ENCODE measurements at places on chromosomes 2 and 18. TPM values are rescaled to one million over a fixed set of nuclear protein-coding genes. Genes with fewer than 3 reads are reported as not detected.

- ATAC-seq, result peak; percentile 54
These were observed 382.3 kb upstream of the CRIM1 start for GRCh38 chr2:35973132-35973736.

DNA sequence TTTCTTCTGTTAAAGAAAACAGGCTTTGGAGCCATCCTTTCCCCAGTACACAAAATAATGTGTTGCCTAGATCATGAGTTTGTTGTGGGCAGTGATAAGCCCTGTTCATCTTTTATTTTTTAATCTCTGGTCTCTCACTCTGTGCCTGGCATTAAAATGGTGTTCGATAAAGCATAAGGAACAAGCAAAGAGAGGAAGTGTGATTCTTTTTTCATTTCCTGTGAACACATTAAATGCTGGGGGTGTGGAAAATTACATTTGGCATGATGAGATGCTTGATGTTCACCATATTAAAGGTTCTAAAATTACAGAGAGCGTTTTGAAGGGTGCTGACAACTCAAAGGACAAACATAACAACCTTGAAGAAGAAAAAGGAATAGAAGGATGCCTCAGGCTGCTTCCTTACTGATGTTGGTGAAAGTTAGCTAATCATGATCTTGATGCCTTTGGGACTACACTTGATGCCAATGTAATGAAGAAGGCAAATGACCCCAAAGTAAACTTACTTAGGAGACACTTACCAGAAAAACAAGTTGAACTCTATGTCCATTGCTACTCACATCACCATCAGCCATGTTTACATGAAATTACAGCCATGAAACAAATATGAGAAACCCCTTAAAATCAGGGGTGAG is 33.0 kb downstream of the TMEFF2 start:
- no peak for ATAC-seq

DNA sequence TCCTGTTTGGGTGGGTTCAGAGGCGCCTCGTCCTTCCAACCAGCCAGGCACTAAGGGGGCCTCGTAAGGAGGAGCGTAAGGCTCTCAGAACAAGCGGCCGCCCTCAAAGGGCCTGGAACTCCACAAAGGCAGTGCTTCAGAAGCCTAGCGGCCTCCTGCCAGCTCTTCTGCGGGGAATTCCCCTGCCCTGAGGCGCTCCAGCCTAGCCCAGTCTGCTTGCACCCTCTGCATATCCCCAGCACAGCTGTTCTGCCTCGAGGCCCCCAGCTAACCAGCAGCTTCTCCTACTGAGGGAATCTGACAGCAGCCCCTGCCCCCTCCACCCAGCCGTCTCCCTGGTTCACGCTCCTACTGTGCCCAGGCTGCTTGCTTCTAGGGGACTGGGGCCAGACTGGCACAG is 265.9 kb downstream of the TFCP2L1 start:
- ATAC-seq, result peak; percentile 38

The LYPD6B gene
- 3.2 TPM for total RNA-seq

DNA sequence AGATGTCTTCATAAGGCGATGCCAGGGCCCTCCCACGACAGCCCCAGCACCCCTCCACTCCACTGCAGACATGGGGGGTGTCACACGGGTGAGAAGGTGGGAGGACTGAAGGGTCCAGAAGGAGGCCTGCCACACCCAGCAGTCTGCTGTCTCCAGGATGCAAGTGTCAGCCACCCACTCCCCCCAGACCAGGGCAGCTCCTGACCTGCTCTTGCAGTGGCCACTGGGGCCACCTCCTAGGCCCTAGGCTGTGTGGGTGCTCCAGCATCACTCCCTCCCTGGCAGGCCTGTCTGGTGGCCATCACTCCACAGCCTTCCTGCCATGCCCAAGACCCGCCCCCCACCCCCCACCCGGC is 171.0 kb downstream of the CELF4 start:
- no peak for ATAC-seq

The EGR4 gene
- not detected for total RNA-seq

The REEP1 gene
- 1.6 TPM for total RNA-seq

DNA sequence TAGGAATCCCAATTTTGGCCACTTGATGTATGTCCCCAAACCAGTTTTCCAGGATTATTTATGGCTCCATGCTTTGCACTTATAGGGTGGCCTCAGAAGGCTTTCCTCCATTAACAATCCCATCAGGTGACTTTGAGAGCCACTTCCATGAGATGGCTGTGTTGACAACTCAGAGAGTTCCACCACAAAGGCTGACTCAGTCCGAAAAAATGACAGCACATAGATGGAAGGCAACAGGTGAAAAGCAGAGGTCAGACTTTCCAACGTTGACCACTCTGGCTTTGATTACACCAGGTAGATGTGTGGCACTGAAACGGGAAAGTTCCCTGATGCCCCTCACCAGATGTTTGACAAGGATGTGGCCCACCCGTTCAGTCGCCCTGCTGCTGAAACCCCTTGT is 431.4 kb upstream of the TNP1 start:
- no peak for ATAC-seq

The LAMA3 gene
- 40.1 TPM for total RNA-seq

The RGPD3 gene
- 0.04 TPM for total RNA-seq

The KCNF1 gene
- total RNA-seq, result not detected

The GLB1L gene
- total RNA-seq, result 2.4 TPM

The C1QL2 gene
- not detected for total RNA-seq

The PTPRN gene
- total RNA-seq, result not detected

- no peak for ATAC-seq
These were observed 139.6 kb upstream of the RAB12 start for GRCh38 chr18:8469544-8470130.

- peak; percentile 61 for ATAC-seq
These were observed 46.2 kb upstream of the SERPINE2 start for GRCh38 chr2:224085246-224085645.

The CYS1 gene
- 0.52 TPM for total RNA-seq

- no peak for ATAC-seq
These were observed 15.5 kb downstream of the SCYGR4 start for GRCh38 chr2:227632827-227633226.

DNA sequence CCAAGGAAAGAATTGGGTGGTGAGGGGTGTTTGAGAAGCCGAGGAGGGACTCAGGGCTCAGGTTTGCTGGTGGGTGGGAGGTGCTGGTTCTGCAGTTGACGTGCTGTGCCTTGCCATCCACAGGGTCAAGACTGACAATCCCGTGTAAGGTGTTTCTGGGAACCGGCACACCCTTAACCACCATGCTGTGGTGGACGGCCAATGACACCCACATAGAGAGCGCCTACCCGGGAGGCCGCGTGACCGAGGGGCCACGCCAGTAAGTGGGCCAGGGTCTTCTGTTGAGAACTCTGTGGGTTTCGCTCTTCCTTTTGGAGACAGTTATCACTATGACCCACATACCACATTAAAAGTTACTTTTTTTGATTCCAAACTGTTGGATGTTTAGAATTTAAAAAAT is 32.6 kb downstream of the IL1R2 start:
- no peak for ATAC-seq

DNA sequence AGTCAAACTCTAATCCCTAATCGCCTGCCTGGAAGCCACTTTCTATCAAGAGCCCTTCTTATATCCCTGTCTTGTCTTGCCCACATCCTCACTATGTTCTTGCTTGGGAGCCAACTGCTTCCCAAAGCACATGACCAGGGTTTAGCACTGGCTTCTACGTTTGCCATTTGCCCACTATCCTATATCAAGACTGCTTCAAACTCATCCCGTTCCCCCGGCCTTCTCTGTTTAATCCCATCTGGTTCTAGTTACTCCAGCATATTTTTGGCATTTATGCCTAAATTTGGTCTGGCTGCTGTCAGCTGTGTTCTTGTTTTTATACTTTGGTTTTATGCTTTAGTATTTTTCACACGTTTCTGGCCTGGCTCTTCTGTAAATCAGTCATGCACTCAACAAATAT is 40.2 kb downstream of the POLR1A start:
- ATAC-seq, result no peak

DNA sequence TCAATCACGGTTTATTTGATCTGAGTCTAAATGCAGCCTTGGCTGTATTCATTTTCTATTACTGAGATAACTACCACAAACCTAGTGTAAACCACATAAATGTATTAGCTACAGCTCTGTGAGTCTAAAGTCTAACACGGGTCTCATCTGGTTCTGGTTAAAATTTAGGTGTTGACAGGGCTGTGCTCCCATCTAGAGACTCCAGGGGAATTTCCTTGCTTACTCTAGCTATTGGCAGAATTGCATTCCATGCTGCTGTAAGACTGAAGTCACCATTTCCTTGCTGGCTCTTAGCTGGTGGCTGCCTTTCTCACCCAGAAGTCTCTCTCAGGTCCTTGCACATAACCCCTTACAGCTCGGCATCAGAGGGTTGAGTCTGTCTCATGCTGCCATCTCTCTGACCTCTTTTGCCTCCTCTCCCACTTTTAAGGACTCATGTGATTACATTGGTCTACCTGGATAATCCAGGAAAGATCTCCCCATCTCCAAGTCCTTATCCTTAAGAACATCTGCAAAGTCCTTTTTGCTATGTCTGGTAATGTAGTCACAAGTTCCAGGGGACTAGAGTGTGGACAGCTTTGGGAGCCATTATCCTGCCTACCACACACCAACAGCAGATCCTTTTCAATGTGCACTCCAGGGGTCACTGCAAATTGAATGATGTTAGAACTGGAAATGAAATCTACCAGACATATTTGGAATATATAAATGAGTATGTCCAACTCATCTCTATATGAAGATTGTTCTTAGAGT is 207.0 kb upstream of the AGAP1 start:
- no peak for ATAC-seq

GRCh38 chr2:239660390-239661230 is 259.8 kb upstream of the HDAC4 start:
- ATAC-seq, result peak; percentile 97

DNA sequence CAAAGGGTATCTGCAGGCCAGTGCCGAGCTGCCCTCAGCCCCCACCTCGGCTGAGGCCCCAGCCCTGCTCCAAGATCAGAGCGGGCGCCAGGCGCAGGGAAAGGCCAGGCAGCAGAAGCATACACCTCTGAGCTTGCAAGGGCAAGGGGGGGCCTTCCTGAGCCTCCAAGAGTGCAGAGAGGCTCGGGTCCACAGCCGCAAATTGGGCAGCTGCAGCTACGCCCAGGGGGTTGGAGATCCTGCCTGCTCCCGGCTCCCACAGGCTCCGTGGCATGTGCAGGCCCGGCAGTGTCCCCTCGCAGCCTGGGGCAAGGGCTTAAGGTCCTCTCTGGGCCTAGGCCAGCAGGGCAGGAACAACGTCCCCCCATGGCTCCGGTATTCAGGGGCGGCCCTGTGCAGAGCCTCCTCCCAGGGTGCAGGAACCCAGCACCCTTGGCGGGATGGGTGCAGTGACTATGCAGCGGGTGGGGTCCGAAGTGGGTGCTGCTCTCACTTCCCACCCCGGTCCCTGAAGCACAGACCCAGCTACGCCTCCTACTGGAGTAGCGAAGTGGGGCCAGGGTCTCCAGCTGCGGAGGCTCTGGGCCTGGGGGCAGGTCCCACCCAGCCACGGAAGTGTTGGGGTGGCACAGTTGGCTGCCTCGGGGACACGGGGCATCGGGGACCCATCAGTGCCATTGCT is 120.2 kb upstream of the TMEFF2 start:
- ATAC-seq, result peak; percentile 10

DNA sequence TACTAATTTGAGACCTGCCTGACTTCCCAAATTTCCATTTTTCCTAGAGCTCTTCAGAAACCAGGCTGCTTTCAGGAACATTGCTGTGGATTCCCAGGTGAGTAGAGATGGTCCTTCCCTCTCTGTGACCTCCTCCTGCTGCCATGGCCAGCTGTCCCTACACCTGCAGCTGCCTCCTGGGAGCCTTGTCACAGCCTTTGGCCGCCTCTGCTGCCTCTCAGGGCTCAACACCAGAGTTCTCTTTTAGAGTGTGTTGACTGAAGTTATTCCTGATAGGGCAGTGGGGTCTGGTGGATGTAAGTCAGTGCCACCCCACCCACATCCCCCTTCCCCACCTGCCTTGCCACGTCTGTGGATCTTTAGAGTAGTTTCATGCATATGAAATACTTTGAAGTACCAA is 22.9 kb downstream of the SPATS2L start:
- ATAC-seq, result no peak

The ARHGEF33 gene
- total RNA-seq, result not detected

DNA sequence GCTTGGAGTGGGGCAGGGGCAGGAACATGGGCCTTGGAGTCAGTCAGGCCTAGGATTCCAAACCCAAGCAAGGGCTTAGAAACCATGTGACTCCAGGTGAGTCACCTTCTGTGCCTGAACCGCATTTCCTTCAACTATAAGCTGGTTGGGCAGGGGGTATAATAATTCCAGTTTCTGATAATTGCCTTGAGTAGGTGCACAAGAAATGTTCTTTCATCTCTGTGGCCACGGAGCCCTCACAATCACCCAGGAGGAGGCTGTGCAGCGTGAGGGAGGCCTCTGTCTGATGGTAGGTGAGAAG is 112.1 kb upstream of the HAAO start:
- peak; percentile 47 for ATAC-seq

GRCh38 chr18:63319383-63320122 is at the start of gene BCL2:
TSS of gene BCL2 (minus strand) at chr18:63319769.
- peak; percentile 24 for ATAC-seq

- ATAC-seq, result no peak
These were observed 34.6 kb upstream of the C2orf15 start for GRCh38 chr2:99106913-99107312.

The CASP10 gene
- total RNA-seq, result 11.2 TPM

DNA sequence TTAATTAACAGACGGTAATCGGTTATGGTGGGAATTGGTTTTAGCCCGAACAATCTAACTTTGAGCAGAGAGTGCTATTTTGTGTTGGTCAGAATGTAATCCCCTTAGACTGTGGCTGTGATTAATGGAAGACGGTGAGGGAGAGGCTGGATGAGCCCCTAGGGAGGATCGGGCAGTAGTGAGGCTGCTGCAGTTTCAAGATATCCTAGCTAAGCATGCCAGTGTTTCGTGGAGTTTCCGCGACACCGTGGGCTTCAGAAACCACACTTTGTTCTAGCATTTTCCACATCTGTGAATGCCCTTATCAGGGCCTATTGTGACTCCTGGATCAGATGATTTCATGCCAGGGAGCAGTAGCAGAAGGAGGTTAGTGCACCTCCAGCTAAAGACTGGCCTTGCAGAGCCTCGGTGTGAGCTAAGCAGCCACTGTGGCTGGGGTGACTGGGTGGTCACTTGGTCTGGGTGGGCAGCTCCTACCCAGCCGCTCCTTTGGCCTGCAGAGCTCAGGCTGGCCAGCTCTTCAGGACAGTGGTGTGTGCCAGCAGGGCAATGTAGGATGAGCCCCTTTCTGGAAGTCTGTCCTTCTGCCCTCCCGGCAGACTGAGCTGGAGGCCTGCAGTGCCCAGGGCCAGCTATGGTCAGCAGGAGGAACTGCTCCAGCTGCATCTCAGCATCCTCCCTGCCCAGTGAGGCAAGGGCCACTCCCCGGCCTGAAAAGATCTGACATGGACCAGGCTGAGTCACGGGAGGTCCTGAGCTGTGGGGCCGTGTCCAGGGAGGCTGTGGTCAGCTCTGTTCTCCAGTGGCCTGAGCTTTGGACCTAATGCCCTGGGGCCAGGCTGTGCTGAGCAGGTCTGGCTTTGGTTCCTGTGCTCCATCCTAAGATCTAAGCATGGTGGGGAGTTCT is 142.6 kb upstream of the GPC1 start:
- no peak for ATAC-seq

DNA sequence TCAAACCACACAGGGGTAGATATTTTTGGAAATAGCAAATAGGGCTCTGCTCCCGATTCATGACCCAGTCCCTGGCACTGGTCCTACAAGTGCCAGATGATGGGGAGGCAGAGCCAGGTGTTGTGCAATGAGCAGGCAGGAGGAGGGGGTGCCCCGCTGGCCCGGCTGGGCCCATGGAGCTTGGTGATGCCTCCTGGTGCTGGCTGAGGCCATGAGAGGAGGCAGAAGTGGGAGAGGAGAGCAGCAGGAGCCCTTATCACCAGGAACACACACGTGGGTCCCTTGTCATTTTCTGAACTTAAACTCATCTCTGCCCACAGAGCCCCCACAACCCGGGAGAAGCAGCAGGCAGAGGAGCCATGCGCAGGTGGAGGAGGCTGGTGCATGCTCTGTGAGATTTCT is 90.5 kb upstream of the MAPK4 start:
- no peak for ATAC-seq
